ENCODE measurements at places on chromosomes 11 and 22.
A peak's percentile ranks its signal among the peaks of the same experiment; 100 is the strongest.

DNA sequence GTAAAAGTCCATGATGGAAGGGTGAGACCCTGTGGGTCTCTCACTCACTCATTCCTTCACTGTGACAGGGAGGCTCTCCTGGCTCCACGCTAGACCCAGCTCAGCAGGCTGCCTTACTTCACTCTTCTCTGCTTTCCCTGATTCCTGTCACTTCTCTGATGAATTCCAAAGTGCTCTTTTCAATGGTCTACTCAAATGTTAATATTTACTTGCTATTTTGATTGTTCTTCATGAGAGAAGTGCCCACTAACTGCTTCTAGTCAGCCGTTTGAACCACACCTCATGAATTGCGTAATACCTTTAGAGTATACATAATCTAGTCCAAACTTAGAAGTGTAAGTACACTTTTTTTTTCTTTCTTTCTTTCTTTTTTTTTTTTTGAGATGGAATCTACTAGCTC lies 1350.2 kb upstream of the RAG2 start:
- DNase-seq: no peak

DNA sequence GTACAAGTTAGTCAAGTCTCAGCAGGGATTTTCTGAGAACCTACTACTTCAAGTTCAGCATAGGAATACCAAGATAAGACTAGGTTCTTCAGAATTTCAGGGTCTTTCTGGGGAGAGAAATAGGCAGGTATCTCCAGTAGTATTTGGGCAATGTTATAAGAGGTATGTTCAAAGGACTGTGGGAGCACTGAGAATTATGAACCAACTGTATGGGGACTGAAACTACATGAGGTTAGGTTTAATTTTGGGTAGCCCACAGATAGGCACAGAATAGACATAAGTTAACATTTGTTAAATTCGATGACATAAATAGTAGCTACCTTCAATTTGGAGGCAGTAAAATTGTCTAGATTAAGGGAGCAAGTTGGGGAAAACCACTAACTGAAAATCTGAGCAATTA lies 9.2 kb upstream of the GAB2 start:
- no peak for DNase-seq

- DNase-seq: no peak
These were observed 60.3 kb downstream of the SPON1 start for GRCh38 chr11:14022821-14023220.

GRCh38 chr11:66080055-66080817 lies 10.2 kb downstream of the PACS1 start:
- peak; percentile 29 for DNase-seq

- no peak for DNase-seq
These were observed 16.2 kb upstream of the ZNRF3 start for GRCh38 chr22:28867191-28867590.

DNA sequence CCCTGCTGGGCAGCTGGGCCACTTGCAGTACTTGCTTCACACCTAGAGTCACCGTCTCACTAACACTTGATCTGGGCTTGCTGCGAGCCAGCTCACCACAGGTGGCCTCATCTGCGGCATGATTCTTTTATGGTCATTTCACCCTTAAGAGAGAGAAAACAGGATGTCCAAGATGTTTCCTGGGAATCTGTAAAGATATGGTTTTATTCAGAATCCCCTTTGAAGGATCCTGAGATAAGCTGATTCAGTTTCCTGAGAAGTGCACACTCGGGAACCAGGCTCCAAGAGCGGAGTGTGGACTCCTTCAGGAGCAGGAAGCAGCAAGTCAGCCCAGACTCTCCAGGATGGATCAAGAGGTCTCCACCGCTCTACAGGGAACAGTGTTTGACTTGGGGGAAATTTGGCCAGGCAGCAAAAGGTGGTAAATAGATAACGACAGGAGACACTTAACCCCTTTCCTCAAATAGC lies 21.8 kb upstream of the TP53AIP1 start:
- DNase-seq: no peak

- DNase-seq: no peak
These were observed 177.1 kb upstream of the RAG2 start for GRCh38 chr11:36775130-36775529.

GRCh38 chr22:40746428-40747220 lies 67.3 kb downstream of the MCHR1 start:
- no peak for DNase-seq

- DNase-seq: peak; percentile 70
These were observed 1.1 kb upstream of the PITPNB start for GRCh38 chr22:27919942-27920755.

DNA sequence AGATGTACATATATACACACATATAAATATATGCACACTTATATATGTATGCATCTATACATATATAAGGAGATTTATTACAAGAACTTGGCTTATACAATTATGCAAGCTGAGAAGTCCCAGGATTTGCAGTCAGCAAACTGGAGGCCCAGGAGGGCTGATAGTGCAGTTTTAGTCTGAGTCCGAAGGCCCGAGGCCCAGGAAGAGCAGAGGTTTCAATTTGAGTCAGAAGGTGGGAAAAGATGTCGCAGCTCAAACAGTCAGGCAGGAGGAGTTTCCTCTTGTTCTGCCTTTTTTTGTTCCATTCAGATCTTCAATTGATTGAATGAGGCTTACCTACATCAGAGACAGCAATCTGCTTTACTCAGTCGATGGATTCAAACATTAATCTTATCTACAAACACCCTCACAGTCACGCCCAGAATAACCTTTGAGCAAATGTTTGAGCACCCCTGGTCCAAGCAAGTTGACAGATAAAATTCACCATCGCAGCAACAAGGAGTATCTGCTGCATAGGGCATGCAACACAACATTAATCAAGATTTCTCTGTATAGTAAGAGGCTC lies 4.0 kb upstream of the SGSM1 start:
- DNase-seq: no peak

- peak; percentile 57 for DNase-seq
These were observed 27.9 kb downstream of the MB start for GRCh38 chr22:35589071-35589755.

GRCh38 chr11:77187111-77187750 lies 59.2 kb downstream of the MYO7A start:
- DNase-seq: no peak

DNA sequence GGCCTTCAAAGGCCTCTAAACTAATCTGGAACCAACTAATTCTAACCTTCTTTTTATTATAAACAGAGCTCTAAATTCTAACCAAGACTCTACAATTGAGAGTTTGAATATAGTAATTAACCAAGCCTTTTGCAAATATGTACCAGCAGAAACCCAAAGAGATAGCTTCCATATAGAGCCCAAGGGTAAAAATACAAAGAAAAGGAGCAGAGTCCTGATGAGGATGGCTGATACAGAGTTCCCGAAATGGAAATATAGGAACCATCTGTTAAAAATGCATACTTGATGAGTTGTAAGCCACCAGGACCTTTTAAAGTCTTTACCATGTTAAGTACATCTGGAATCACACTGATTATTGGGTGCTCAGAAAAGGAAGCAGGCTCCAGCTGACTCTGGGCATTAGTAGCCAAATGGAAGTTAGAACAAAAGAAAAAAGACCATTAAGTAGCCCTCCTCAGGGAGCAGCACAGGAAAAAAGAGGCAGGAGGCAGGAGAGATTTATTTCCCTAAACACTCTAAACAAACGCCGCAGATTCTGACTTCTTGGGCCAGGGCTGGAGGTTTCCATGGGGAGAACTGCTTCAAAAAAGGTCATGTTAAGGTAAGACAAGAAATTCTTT lies 463.1 kb upstream of the FAT3 start:
- no peak for DNase-seq

- DNase-seq: no peak
These were observed 5.3 kb upstream of the CDC42BPG start for GRCh38 chr11:64849598-64850356.

GRCh38 chr11:21007297-21007696 lies 337.9 kb downstream of the NELL1 start:
- DNase-seq: no peak

DNA sequence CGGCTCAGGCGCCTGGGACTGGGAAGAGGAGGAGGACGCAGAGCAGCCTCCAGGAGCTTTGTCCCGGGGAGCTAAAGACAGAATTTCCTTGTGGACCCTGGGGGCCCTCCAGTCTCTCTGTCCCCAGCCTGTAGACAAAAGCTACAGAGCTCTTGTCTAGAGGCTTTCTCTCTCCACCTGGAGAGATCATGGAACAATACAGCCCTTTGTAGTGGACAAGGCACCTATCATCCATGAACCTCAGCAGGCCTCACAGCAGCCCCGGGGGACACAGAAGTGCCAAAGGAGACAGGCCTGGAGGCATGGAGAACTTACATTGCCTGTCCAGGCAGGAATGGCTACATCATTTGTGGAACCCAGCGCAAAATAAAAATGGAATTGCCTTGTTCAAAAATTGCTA lies 55.7 kb upstream of the TTLL12 start:
- DNase-seq: no peak

- DNase-seq: peak; percentile 92
These were observed 912.8 kb downstream of the DLG2 start for GRCh38 chr11:84714316-84714780.

GRCh38 chr22:22025320-22026156 lies 43.0 kb upstream of the TOP3B start:
- no peak for DNase-seq

DNA sequence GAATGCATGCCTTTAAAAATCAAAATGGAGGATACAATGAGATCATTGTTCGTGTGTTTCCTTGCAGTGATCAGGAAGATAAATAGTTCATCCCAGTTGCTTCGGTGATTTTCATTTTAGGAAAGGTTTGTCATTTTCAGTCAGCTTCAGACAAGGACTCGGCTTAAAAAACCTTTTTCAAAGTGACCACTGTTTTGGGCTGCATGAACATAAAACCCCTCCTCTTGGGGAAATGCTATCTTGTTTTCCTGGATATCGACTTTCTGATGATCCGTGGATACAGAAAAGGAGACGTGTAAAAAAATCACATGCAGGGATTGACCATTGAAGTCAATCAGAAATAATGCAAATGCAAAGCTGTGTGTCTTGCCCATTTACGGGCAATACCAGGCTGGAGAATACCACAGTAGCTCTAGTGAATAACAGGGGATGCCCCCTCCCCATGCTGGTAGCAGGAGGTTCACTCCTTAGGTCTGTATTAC lies 146.8 kb downstream of the MAML2 start:
- no peak for DNase-seq

GRCh38 chr11:1390569-1391164 lies 933 bp downstream of the BRSK2 start:
- no peak for DNase-seq

DNA sequence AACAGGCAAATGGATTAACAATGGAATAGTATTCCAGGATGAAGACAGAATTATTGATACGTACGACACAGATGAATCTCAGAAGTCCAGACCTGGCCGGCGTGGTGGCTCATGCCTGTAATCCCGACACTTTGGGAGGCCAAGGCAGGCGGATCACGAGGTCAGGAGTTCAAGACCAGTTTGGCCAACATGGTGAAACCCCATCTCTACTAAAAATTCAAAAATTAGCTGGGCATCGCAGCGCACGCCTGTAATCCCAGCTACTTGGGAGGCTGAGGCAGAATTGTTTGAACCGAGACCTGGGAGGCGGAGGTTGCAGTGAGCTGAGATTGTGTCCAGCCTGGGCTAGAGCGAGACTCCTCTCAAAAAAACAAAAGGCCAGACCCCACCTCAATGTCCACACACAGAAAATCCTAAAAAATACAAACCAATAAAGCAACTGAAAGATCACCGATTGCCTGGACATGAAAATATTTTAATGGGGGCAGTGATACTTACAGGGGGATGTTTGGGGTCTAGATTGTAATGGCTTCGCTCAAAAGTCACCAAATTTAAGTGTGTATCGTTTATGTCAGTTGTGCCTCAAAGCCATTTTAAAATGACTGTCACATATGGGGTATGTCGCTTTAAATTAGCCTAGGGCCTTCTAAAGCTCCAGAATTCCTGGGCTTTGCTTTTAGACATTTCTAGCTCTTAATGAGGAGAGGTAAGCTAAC lies 3.8 kb downstream of the RPS25 start:
- no peak for DNase-seq

DNA sequence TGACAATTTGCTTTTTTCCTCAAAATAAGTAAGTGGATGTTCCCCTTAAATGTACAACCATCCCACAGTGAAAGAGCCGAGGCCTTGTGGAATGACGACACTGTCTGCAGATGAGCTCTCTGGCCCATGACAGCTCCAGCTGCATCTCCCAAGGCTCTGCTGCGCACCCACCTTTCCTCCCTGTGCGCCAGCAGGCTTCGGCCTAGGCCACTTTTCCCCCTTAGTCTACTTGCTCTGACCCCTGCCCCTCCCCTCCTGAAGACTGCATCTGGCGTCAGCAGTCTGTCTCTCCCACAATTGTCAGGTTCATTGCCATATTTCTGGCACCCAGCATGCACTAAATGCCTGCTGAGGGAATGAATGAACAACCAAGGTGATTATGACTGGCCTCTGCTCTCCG lies 2.0 kb downstream of the TOP3B start:
- no peak for DNase-seq

DNA sequence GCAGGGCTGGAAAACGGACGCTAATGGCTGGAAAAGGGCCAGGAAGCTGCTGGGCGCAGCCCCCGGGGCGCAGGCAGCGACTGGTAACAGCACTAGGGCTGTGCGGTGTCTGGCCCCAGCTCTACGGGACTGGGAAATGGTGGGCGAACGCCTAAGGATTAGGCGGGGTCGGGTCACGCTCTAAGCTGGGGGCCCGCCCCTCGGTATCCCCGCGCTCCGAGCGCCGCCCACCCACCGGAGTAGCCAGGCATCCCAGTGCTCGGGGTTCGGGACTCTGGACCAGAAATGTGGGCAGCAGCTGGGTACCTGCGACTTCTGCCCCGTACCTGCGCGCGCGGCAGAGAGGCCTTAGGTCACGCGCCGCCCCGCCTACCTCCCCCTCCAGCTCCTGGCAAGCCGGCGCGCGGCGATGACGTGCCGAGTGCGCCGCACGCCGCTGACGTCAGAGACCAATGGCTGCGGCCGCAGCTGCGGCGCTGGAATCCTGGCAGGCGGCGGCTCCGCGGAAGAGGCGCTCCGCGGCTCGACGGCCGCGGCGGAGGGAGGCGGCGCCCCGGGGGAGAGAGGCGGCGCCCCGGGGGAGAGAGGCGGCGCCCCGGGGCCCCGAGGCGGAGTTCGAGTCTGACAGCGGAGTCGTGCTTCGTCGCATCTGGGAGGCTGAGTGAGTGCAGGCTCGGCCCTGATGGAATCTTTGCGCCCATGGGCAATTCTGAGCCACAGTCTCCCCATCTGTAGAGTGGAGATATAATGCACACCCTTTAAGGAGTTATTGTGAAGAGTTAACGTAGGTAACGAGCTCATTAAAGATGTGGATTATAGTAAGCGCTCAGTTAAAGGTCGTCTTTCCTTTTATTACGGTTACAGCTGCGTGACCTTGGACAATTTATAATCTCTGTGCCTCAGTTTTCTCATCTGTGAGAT lies at the start of the genes HPS4 and SRRD:
Gene HPS4 (minus strand): TSS at position 345 of the 921 bp plus-strand sequence. CDS start 2,021 bp downstream, outside the sequence.
Gene SRRD (plus strand): TSS at position 439 of the 921 bp plus-strand sequence. CDS start 14 bp downstream, at position 453.
- DNase-seq: peak; percentile 82

GRCh38 chr11:75311858-75312288 lies 39.6 kb downstream of the ARRB1 start:
- DNase-seq: peak; percentile 40

DNA sequence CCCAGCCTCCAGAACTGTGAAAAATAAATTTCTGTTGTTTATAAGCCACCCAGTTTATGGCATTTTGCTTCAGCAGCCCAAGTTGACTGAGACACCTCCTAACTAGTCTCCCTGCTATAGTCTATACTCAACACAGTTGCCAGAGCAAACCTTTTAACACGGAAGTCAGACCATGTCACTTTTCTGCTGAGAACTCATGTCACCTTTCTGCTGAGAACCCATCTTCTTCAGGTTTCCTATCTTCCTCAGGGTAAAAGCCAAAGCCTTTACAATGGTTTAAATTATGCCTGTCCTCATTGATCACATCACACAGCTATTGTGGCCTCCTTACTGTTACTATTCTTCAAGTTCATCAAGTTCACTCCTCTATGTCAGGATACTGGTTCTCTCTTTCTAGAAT lies 74.3 kb upstream of the SOX6 start:
- DNase-seq: no peak

Data from SJCRH30 (cell line).